ENCODE measurements at places on chromosomes 7 and 10. TPM values are rescaled to one million over a fixed set of nuclear protein-coding genes. Genes with fewer than 3 reads are reported as not detected.

The SFRP4 gene
- total RNA-seq, result not detected

The BPGM gene
- 11.1 TPM for total RNA-seq

The THSD7A gene
- 0.86 TPM for total RNA-seq

The EBF3 gene
- 0.44 TPM for total RNA-seq

The C10orf62 gene
- total RNA-seq, result not detected

The SPDYE1 gene
- total RNA-seq, result not detected

The UCN3 gene
- not detected for total RNA-seq
